ENCODE measurements at places on chromosomes 7 and 10.
A peak's percentile ranks its signal among the peaks of the same experiment; 100 is the strongest.

DNA sequence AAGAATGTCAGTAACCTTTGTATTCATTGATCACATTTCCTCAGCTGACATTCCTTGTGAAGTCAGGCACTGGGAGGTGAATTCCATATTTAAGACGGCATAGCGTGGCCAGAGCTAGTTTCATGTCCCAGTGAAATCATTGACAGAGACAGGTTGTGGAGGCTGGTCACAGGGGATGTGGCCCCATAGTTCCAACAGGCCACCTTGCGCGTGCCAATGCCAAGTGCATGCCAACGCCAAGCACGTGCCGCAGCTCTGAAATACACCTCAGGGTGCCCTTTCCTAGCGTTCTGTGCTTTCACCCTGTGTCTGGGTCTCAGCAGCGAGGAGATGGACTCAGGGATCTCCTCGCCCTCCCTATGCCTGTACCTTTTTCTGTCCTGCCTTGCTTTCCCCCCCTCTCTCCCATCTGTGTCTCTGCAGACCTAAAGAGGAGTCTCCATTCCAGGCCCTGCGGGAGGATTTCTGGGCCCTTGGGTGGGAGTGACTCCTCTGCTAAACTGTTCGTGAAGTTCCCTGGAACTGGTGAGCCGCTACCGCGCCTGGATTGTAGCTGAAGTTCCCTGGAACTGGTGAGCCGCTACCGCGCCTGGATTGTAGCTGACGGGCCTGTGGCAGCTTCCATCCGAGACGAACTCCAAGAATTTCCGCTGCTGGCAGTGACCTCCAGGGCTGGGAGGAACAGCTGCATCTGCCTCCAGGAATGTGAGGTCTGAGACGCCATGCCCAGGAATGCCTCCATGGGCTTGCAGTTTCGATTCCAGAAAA, 19.7 kb downstream of the AQP1 start:
- no peaks in the 10 kb centered on the region for H3K4me1 ChIP-seq
- no peaks in the 10 kb centered on the region for H3K36me3 ChIP-seq
- peak; percentile 38 for DNase-seq
- H3K4me3 ChIP-seq = no peak overlapping the region

DNA sequence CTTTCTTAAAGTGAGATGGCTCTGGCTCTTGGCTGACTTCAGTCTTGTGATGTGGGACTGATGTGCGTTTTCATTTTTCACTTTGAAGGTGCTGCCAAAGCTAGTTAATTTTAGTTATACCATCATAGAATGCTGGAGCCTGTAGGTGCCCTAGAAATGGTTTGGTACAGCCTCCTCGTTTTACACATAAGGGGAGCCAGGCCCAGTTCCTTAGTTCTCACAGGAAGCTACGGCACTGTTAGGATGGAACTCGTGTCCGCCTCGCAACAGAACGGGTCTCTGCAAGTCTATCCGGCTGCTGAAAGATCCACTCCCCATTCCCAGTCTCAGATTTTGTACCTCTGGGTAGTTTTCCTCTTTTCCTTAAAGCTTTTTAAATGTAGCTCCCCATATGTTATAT, 173.2 kb upstream of the PRPS1L1 start:
- no peak overlapping the region for H3K27ac ChIP-seq
- peaks cover 5% of the 10 kb centered on the region for H3K4me1 ChIP-seq
- no peaks in the 10 kb centered on the region for H3K27me3 ChIP-seq
- DNase-seq = no peak

GRCh38 chr7:151342811-151343210, 1.2 kb downstream of the NUB1 start:
- H3K4me3 ChIP-seq = peak overlapping the region; percentile 79
- peaks cover 36% of the 10 kb centered on the region for H3K36me3 ChIP-seq
- H3K27me3 ChIP-seq = no peaks in the 10 kb centered on the region

- no peak overlapping the region for H3K4me3 ChIP-seq
- H3K27me3 ChIP-seq = no peaks in the 10 kb centered on the region
- DNase-seq = no peak
- H3K27ac ChIP-seq = no peak overlapping the region
Observed at GRCh38 chr7:84786073-84786472, 400.8 kb downstream of the SEMA3D start.

- H3K27me3 ChIP-seq = peaks cover 3% of the 10 kb centered on the region
- H3K36me3 ChIP-seq = no peaks in the 10 kb centered on the region
- no peaks in the 10 kb centered on the region for H3K4me1 ChIP-seq
- no peak overlapping the region for H3K4me3 ChIP-seq
- no peak for DNase-seq
- H3K27ac ChIP-seq = no peak overlapping the region
Observed at GRCh38 chr7:141144921-141145629, 71.2 kb downstream of the TMEM178B start.

Measured in activated CD8-positive, alpha-beta memory T cell treated with anti-CD3 and anti-CD28 coated beads, Interleukin-2, amount 10 ng/mL, durations not matched to agents 7 days and 5 days (primary cell).